Esophagus muscularis mucosa (tissue), 4 donors: ENCODE measurements at places on chromosomes 11 and 22.

DNA sequence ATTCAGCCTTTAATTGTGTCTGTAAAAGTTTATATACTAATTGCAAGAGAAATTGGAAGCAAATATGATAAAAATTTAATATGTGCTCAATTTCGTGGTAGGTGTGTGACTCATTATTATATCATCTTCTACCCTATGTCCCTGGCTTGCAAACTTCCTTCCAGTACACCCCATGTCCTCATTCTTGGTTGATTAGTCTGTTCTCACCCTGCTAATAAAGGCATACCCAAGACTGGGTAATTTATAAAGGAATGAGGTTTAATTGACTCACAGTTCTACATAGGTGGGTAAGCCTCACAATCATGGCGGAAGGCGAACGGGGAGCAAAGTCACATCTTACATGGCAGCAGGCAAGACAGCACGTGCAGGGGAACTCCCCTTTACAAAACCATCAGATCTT lies 11.9 kb downstream of the MRGPRX3 start:
- H3K4me3 ChIP-seq, result no peak overlapping the region
- DNase-seq, result no peak
- no peaks in the 10 kb centered on the region for H3K27me3 ChIP-seq
- no peaks in the 10 kb centered on the region for H3K4me1 ChIP-seq
- no peaks in the 10 kb centered on the region for H3K36me3 ChIP-seq
- no peak overlapping the region for H3K27ac ChIP-seq

GRCh38 chr11:109236696-109237095 lies 185.3 kb upstream of the C11orf87 start:
- H3K27ac ChIP-seq, result no peak overlapping the region
- H3K4me1 ChIP-seq, result no peaks in the 10 kb centered on the region
- DNase-seq, result no peak
- H3K36me3 ChIP-seq, result no peaks in the 10 kb centered on the region
- H3K27me3 ChIP-seq, result no peaks in the 10 kb centered on the region

- H3K4me3 ChIP-seq, result no peak overlapping the region
- no peak for DNase-seq
- H3K36me3 ChIP-seq, result no peaks in the 10 kb centered on the region
- no peak overlapping the region for H3K27ac ChIP-seq
- no peaks in the 10 kb centered on the region for H3K27me3 ChIP-seq
Measured at GRCh38 chr11:100810146-100810545, 123.1 kb downstream of the ARHGAP42 start.

DNA sequence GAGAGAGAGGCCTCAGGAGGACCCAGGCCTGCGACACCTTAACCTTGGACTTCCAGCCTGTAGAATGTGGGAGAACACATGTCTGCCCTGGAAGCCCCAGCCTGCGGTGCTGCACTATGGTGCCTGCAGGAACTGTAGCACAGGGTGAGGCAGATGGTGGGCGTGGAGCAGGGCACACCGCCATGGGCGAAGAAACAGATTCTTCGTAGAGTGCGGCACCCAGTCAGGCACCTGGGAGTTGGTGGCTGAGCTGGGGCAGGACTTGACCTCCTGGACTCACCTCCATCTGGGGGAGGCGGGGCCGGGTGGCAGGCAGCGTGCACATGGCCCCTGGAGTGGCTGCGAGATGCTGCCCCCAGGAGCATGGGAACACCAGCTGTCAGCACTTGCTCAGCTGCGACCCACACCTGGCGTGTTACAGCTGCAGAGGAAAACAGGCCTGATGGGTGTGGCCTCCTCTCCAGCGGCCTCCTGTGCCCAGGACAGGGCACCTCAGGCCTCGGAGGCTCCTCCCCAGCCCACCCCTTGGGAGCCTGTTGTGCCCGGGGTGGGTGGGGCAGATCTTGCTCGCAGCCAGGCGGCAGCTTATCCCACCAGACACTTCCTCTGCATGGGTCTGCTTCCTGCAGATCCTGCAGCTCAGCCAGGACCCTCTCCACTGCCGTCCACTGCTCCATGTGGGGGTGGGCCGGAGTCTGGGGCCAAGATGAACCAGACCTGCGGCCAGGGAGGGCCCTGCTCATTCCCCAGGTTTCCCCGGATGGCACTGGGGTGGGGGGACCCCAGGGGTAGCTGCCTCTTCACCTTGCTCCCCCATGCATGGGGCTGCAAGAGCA lies 80.4 kb downstream of the MYEOV start:
- no peaks in the 10 kb centered on the region for H3K36me3 ChIP-seq
- H3K4me3 ChIP-seq, result no peak overlapping the region
- no peak overlapping the region for H3K27ac ChIP-seq
- no peaks in the 10 kb centered on the region for H3K27me3 ChIP-seq

DNA sequence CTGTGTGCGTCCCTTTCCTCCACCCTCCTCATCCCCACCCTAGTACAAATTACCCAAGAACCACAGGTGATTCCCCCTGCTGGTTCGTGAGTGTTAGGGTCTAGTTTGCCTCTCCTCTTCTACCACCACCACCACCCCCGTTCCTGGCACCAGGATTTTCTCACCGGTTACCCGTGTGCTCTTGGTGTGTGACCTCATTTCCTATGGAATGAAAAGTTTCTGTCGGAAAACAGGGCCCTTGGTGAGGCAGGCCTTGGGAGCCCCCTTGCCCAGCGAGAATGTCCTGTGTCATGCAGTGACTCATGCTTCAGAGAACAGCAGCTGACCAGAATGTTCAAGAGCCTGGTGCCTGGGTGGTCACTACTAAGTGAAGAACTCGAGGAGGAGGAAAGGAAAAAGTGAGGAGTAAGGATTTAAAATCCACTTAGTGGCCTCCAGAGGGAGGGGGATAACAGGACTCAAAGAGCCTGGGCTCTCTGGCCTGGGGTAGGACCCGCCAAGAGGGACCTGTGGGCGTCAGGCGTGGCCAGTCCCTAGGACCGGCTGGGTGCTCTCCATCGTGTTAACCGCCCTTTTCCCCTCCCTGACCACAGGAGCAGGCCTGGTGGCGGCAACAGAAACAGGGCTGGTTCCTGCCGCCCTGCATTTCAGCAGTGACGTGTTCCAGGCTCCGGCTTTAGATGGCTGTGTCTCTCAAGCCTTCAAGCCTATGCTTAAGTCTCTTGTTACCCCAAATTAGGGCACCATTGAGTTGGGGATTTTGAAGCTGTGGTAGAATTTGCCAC lies 30.2 kb downstream of the C22orf31 start:
- H3K36me3 ChIP-seq, result no peaks in the 10 kb centered on the region
- DNase-seq, result no peak
- peak overlapping the region; percentile 58 for H3K4me3 ChIP-seq
- H3K27me3 ChIP-seq, result no peaks in the 10 kb centered on the region
- peak overlapping the region; percentile 80 for H3K27ac ChIP-seq

DNA sequence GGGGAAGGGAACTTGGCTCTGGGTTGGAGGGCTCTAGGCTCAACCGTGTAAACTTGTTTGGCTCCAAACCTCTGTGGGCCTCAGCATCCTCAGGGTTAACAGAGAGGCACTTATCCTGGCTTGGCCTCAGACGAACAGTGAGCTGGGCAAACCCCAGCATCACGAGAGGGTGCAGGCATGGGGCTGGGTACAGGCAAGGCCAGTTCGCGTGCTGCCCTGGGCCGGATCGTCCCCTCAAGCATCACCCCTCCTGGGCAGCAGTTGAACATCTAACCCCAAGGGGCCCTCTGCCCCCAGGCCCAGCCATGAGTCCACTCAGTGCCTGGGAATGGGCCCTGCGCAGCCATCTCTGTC lies 1.9 kb downstream of the EHBP1L1 start:
- H3K4me3 ChIP-seq, result peak overlapping the region; percentile 81
- peaks cover 46% of the 10 kb centered on the region for H3K4me1 ChIP-seq
- H3K27me3 ChIP-seq, result no peaks in the 10 kb centered on the region
- no peak for DNase-seq
- peaks cover 24% of the 10 kb centered on the region for H3K36me3 ChIP-seq

- no peaks in the 10 kb centered on the region for H3K27me3 ChIP-seq
- H3K27ac ChIP-seq, result no peak overlapping the region
- no peaks in the 10 kb centered on the region for H3K36me3 ChIP-seq
- H3K4me3 ChIP-seq, result no peak overlapping the region
- no peak for DNase-seq
Measured at GRCh38 chr11:1231396-1232020, 8.6 kb downstream of the MUC5B start.

- H3K36me3 ChIP-seq, result no peaks in the 10 kb centered on the region
- H3K27ac ChIP-seq, result no peak overlapping the region
- H3K4me3 ChIP-seq, result no peak overlapping the region
Measured at GRCh38 chr11:111046291-111046690, 199.2 kb upstream of the POU2AF2 start.
